ENCODE measurements at places on chromosomes 7 and 10.

- no peak for DNase-seq
Observed at GRCh38 chr7:85475071-85475470, 288.2 kb upstream of the SEMA3D start.

DNA sequence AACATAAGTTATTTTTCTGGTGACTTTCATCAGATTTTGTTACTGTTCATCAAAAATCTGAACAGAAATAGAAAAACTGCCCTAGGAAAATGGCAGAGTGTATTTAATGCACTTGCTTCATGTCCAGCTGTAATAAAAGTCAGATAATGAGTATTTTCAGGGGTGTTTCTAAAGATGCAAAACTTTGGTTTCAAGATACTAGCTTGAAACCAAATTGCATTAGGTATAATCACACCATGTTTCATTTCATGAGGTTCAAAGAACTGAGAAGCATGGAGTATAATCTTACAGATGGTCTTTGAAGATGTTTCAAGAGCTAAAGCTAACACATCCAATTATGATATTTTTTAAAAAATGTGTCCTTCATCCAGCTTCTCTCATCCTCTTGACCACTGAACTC, 128.9 kb downstream of the NRCAM start:
- peak; percentile 41 for DNase-seq

- DNase-seq: peak; percentile 86
Observed at GRCh38 chr7:142603870-142604448, 145.3 kb upstream of the PRSS1 start.

DNA sequence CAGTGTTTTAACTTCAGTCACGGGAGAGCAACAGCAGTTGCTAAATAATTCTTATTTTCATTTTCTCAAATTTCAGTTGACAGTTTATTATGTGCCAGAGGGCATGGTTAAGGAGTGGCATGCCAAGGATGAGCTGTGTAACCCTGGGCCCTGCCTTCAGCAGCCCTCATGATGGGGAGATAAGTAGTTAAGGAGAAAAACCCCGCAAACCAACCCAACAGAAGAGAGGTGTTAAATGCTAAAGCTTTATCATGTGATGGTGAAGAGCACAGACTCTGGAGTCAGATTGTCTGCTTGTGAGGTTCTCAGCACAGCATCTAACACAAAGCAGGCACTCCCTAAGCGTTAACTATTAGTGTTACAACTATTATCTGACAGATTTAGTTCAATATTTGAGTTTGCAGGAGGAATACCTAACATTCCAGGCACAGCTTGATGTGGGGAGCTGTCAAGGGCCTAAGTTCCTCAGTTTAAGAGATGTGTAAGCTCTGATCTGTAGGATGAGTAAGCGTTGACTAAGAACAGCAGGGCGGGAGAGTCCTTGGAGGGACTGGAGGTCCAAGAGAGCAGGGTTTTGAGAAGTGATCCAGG, 29.6 kb downstream of the STAM start:
- peak; percentile 4 for DNase-seq

GRCh38 chr10:61899997-61900828, 1.3 kb upstream of the ARID5B start:
- peak; percentile 34 for DNase-seq

DNA sequence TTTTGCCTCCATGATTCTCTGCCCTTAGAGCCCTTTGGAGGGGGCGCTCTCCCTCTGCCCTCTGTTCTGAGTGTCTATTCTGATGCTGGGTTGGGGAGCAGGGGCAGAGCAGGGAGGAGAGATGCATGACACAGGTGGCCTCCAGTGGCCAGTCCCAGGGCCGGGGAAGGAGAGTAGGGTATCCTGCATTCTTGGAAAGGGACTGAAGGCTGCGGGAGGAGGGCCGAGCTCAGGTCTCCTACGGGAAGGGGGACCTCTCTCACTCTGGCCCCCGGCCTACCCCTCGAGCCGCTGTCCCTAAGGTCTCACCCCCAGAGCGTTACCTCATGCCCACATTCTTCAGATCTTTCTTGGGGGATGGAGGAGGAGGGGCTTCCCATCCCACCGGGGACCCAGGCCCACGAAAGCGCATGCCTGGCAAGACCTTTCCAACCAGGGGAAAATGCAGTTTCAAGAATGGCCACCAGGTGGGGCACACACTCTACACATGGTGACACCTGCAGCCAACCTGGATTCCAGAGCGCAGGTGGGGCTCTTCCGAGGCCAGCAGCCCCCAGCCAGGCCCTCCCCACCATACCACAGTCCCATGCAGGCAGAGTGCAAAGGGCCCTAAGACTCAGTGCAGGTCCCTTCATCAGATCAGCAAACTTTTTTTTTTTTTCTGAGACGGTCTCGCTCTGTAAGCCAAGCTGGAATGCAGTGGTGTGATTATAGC, 86.4 kb downstream of the MYL10 start:
- DNase-seq: peak; percentile 80

GRCh38 chr7:108091461-108091831, 38.7 kb downstream of the LAMB4 start:
- no peak for DNase-seq

GRCh38 chr10:86535132-86535882, 13.7 kb upstream of the WAPL start:
- DNase-seq: no peak

- DNase-seq: no peak
Observed at GRCh38 chr7:90917539-90917938, 321.4 kb downstream of the CDK14 start.

DNA sequence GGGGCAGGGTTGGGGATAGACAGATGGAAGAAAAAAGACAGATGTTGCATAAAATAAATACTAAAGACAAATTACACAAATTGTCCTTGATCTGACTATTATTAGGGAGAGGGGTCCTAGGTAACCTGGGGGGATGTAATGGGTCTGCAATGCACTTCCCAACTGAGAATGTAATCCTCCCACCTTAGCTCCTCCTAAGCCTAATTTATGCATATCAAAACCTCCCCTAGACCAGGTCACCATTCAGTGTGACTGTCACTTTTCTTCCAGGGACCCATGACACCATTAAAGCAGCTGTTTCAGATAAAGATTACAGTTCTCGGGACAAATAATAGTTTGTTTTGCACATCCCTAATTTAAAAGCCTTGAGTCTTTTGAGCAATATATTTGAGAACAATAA, 133.9 kb upstream of the FEZF1 start:
- peak; percentile 33 for DNase-seq
